ENCODE measurements at places on chromosomes 11 and 22. TPM values are rescaled to one million over a fixed set of nuclear protein-coding genes. Genes with fewer than 3 reads are reported as not detected.

GRCh38 chr11:119794141-119794665, 65.2 kb upstream of the NECTIN1 start:
- no peaks in the 10 kb centered on the region for H3K4me1 ChIP-seq
- H3K4me3 ChIP-seq = no peak overlapping the region
- no peak overlapping the region for H3K27ac ChIP-seq
- peaks cover 8% of the 10 kb centered on the region for H3K27me3 ChIP-seq
- no peaks in the 10 kb centered on the region for H3K36me3 ChIP-seq

The TBX10 gene
- total RNA-seq = not detected

The TRPM5 gene
- not detected for total RNA-seq

GRCh38 chr11:8383227-8383626, 119.5 kb upstream of the LMO1 start:
- no peak for DNase-seq
- H3K27ac ChIP-seq = no peak overlapping the region
- no peak overlapping the region for H3K4me3 ChIP-seq
- H3K36me3 ChIP-seq = no peaks in the 10 kb centered on the region
- peaks cover 6% of the 10 kb centered on the region for H3K27me3 ChIP-seq

The SYT13 gene
- total RNA-seq = not detected

GRCh38 chr11:5891216-5891800, 1.7 kb upstream of the OR52E5 start:
- DNase-seq = no peak
- H3K27ac ChIP-seq = no peak overlapping the region
- H3K4me3 ChIP-seq = no peak overlapping the region
- H3K27me3 ChIP-seq = peaks cover 3% of the 10 kb centered on the region
- no peaks in the 10 kb centered on the region for H3K4me1 ChIP-seq

The PANX2 gene
- total RNA-seq = 1.4 TPM

- no peaks in the 10 kb centered on the region for H3K36me3 ChIP-seq
- H3K4me1 ChIP-seq = peaks cover 7% of the 10 kb centered on the region
- DNase-seq = no peak
- peaks cover 7% of the 10 kb centered on the region for H3K27me3 ChIP-seq
- H3K4me3 ChIP-seq = no peak overlapping the region
Measured at GRCh38 chr11:123839131-123839530, 33.0 kb upstream of the OR6M1 start.

The KBTBD3 gene
- 4.0 TPM for total RNA-seq

DNA sequence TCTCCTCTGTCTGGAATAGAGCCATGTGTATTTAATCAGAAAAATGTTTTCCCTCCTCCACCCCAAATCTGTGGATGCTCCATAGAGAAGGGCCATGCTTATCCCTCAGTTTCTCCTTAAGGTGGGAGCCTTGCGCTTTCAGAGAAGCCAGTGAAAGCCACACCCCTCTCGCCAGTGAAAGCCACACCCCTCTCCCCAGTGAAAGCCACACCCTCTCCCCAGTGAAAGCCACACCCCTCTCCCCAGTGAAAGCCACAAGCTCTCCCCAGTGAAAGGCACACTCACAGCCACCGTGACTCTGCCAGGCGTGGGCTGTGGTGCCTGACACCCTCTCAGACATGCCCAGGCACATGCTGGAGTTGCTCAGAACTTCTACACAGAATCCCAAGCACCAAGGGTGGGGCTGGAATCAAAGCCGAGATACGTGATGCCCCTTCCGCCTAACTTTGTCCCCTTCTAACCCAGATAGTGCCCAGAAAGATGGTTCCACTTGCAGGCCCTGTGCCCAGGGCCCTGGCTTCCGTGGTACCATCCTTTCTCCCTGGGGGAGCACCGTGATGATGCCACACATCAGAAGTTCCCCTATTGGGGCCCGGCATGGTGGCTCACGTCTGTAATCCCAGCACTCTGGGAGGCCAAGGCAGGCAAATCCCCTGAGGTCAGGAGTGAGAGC, 16.5 kb upstream of the PRR5 start:
- H3K4me1 ChIP-seq = peaks cover 48% of the 10 kb centered on the region
- H3K4me3 ChIP-seq = peak overlapping the region; percentile 43
- peak overlapping the region; percentile 93 for H3K27ac ChIP-seq
- H3K36me3 ChIP-seq = peaks cover 4% of the 10 kb centered on the region
- H3K27me3 ChIP-seq = no peaks in the 10 kb centered on the region

DNA sequence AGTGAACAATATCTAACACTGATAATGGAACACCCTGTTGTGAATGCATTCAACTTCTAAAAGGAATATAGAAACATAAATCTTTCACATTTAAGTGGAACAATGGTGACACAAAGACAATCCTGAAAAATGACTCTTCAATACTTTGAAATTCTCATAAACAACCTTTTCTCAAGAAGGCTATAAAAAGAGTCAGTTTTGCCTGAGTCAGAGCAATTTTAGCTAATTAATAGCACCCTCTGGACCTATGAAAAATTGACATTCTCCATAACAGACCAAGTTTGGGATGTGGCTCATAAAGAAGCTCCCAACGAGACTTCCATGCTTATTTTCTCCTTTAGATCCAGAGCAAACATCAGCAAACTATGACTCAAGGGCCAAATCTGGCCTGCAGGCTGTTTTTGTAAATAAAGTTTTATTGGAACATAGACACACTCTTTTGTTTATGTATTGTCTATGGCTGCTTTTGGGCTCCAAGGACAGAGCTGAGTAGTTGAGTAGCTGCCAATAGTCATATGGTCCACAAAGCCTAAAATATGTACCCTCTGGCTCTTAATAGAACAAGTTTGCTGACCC, 108.0 kb downstream of the MAML2 start:
- peak overlapping the region; percentile 95 for H3K27ac ChIP-seq
- H3K27me3 ChIP-seq = no peaks in the 10 kb centered on the region
- DNase-seq = peak; percentile 58
- peaks cover 30% of the 10 kb centered on the region for H3K4me1 ChIP-seq
- peak overlapping the region; percentile 76 for H3K4me3 ChIP-seq

DNA sequence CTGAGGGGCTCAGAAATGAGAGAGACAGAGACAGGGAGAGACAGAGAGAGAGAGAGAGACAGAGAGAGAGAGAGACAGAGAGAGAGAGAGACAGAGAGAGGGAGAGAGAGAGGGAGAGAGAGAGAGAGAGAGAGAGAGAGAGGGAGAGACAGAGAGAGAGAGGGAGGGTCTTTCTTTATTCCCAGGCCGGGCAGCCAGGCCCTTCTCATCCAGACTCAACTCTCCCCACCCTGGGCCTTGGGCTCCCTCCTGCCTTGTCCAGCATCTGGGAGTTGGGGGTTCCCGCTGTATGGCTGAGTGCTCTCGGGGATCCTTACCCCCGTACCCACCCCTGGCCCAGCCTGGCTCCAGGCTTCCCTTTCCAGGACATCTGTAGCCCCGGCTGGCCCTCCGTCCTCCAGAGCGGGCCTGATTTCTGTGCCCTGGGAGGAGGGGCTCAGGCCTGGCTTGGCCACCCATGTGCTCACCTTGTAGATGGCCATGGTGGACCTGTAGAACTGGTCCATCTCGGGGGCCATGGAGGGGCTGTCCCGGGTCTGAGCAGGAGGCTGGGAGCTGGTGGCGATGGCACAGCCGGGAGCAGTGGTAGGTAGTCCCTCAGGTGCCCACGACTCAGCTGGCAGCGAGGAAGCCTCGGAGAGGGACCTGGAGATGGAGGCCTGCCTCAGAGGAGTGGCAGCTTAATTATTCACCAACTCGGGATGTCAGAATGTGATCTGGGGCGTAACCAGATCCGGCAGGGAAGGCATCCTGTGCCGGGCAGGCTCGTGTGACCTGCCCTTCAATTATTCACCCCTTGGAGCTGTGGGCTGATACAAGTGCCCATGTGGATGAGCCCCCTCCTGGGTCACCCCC, at the start of gene BAIAP2L2:
Gene BAIAP2L2 (minus strand): TSS at position 677 of the 855 bp plus-strand sequence. CDS start 159 bp downstream, at position 518.
- H3K4me1 ChIP-seq = no peaks in the 10 kb centered on the region
- DNase-seq = no peak
- no peaks in the 10 kb centered on the region for H3K36me3 ChIP-seq
- H3K4me3 ChIP-seq = no peak within 1 kb of the TSS
- H3K27me3 ChIP-seq = no peaks in the 10 kb centered on the region

The ABCC8 gene
- total RNA-seq = not detected

GRCh38 chr22:41775338-41775737, 25.1 kb upstream of the CCDC134 start:
- H3K36me3 ChIP-seq = no peaks in the 10 kb centered on the region
- no peak for DNase-seq
- no peak overlapping the region for H3K27ac ChIP-seq
- H3K4me1 ChIP-seq = peaks cover 16% of the 10 kb centered on the region
- no peak overlapping the region for H3K4me3 ChIP-seq

DNA sequence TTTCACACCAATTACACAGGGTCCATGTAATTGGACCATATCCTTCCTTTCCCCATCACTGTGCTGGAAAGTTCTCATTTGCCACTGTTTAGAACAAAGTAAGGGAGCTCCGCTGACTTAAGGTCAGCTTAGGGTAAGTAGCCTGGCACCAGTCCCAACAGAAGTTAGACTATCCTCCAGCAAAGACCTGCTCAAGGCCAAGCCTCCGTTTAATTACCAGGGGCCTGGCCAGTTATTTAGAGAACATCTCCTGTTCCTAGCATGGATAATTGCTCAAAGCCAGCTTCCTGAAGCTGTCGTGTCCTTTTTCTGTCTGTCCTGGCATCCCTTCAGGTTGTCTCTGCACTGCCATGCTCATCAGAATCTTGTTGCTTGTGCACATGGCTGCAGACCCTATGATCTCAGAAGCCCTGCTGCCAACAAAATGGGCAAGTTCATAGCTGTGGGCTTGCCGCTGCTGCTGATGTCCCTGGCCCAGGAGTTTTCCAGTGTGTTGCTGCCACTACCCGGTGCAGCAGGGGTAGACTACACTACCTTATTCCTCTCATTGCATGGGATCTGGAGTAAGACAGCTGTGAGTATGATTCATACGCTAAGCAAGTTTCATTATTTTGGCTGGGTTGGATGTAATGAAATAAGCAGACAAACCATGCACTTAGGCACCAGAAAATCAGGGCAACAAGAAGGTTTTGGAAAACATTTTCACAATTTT, 8.1 kb downstream of the OR8A1 start:
- DNase-seq = no peak
- H3K27ac ChIP-seq = no peak overlapping the region
- peaks cover 8% of the 10 kb centered on the region for H3K27me3 ChIP-seq
